ENCODE measurements at places on chromosomes 13 and 19.

DNA sequence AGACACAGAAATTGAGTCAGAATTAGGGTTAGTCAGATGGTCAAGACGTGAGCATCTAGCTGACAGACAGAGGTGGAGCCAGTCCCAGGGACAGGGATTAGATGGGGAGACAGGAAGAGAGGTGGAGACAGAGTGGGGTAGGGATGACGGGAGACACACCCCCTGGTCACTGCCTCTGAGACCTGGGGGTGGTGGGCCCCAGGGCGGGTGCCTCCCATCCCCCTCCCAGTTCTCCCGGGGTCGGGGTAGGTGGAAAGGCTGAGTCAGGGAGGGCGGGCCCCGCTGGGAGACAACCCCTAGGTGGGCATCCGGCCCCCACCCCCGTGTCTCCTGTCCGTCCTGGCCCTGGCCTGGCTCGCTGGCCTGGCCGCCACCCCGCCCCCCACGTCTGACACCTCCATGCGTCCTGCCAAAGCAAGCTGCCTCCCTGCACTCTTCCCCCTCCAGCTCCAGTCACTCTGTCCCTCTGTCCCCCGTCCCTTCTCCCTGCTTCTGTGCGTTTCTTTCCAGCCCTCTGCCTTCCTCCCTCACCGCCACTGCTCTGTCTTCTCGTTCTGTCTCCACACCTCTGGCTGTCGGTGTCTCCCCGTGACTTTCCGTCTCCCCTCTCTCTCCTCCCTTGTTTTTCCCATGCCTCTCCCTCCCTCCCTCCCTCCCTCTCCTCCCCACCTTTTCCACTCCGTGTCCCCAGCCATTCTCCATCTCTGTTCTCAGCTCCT lies 15.1 kb downstream of the CCDC97 start:
- no peak for DNase-seq

DNA sequence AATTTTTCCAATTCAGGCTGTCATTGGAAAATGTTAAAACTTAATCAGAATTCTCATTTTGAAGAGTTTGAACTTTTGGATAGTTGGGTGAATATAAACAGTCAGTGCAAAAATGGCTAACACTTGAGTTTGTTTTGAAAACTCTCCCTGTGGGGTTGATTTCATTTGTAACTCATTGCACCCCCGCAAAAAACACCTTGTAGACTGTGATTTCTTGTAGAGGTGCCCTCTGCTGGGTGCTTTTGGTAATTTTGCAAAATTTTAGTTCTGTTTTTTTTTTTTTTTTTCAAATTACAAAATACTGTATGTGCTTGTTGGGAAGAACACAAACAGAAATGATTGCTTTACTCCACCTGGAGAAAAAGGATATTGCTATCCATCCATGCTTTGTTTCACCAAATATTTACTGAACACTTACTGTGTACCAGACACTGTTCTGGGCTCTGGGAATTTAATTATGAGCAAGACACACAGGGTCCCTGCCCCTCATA lies 28.2 kb upstream of the GPI start:
- DNase-seq: peak; percentile 28

DNA sequence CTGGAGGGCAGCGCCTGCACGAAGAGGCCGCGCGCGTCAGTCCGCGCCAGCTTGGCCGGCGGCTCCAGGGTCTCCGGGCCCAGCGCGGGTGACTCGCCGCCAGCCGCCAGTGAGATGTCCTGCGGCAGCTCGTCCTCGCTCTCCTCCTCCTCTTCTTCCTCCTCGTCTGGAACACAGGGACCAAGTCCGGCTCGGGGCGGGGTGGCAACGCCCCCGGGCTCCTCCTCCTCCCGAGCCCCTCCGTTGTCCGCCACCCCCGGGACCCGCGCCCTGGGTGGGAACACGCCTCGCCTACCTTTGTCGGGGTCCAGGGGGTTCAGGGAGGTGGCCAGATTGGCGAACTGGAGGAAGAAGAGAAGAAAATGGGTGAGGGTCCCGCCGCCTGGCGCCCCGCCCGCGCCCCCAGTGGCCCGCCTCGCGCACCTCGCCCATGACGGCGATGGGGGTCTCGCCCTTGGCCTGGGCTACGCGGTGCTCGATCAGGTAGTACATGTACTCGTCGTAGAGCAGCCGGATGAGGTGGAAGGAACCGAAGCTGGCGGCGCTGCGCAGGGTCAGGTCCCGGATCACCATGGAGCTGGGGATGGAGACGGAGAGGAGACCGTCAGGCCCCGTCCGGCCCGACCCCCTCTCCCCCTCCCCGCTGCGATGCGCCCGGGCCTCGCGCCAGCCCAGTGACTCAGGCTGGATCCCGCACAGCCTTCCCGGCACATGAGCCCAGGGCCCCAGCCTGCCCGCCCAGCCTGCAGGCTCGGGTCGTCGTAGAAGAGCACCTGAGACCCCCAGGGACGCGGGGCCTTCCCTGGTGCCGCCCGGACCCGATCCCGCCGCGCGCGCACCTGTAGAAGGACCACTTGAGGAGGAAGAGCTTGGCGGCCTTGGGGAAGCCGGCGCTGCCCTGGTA lies 10.6 kb downstream of the DCAF15 start:
- DNase-seq: no peak

DNA sequence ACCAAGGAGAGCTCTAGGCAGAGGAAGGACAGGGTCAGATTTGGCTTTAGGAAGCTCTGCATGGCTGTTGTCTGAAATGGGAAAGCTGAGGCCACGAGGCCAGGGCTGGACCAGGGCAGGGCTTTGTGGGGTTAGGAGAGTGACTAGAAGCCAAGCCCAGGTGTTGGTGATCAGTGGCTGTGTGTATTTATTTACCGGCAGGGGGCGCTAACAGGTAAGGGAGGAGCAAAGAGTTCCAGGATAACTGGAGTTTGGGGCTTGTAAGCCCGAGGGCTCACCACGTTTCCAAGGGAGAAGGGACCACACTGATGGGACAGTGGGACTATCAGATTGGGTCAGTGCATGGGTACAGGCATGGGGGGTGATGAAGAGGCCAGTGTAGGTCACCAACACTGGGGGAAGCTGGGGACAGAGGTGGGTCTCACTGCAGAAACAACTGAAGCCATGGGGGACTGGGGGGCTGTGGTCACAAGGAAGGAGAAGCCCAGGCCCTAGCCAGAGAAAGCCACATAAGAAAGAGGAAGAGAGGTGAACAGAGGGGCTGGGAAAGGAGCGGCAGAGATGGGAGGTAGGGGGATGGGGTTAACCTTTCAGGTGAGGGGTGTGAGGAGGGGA lies 3.9 kb downstream of the TMEM147 start:
- peak; percentile 64 for DNase-seq

- no peak for DNase-seq
These were observed 150.9 kb downstream of the RGCC start for GRCh38 chr13:41608111-41608838.

All from T-helper 1 cell (primary cell).